ENCODE measurements at places on chromosomes 2 and 18.

DNA sequence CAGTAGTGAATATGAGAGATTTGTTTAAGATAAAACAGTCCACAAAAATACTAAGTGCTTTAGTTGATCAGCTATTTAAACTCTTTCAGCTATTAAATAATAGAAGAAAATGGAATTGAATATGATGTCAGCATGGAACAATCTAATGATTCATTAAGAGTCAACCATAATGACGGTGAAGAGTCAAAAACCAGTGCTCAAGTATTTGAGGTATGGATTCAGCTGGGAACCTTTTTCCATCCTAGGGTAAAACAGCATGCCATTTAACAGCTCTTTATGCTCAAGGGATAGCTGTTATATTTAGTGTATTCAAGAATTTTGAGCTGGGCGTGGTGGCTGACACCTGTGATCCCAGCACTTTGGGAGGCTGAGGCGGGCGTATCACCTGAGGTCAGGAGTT, 29.7 kb downstream of the CARF start:
- DNase-seq = no peak

GRCh38 chr2:3112131-3112530, 265.5 kb downstream of the EIPR1 start:
- DNase-seq = no peak

DNA sequence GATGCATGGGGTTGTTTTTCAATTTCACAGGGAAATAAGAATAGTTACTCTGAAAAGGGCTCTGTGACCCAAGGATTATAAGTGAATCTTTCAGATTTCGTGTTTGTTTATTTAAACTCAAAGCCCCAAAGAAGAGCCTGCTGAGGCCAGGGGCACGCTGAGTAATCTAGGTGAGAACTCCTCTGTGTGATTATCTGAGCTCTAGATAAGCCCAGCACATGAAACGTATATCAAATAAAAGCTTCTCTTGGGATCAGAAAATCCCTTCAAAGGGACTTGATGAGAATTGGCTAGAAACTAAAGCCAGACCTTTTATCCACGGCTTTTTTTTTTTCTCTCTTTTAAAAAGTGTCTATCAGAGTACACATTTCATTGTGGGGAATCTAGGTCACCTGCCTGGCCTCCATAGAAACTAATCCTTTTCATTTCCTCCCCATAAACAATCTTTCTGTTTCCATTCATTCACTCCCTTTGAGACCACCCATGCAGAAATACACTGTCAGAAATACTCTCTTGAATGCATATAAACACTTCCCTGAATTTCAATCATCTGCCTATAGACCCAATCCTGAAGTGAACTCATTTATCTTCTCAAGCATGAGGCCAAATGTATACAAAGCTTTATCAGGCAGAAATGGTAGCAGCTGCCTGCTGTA, 137.4 kb downstream of the RIT2 start:
- DNase-seq = no peak

- no peak for DNase-seq
Observed at GRCh38 chr2:237932731-237933131, 34.1 kb upstream of the UBE2F start.

- DNase-seq = no peak
Observed at GRCh38 chr2:170816504-170817092, at the start of gene GAD1. GAD1 (plus strand) TSS chr2:170816887; CDS start chr2:170818592, 1,705 bp downstream.

GRCh38 chr2:134131681-134132489, 122.0 kb upstream of the MGAT5 start:
- DNase-seq = no peak

GRCh38 chr2:157055660-157056199, 201.8 kb upstream of the GALNT5 start:
- no peak for DNase-seq

DNA sequence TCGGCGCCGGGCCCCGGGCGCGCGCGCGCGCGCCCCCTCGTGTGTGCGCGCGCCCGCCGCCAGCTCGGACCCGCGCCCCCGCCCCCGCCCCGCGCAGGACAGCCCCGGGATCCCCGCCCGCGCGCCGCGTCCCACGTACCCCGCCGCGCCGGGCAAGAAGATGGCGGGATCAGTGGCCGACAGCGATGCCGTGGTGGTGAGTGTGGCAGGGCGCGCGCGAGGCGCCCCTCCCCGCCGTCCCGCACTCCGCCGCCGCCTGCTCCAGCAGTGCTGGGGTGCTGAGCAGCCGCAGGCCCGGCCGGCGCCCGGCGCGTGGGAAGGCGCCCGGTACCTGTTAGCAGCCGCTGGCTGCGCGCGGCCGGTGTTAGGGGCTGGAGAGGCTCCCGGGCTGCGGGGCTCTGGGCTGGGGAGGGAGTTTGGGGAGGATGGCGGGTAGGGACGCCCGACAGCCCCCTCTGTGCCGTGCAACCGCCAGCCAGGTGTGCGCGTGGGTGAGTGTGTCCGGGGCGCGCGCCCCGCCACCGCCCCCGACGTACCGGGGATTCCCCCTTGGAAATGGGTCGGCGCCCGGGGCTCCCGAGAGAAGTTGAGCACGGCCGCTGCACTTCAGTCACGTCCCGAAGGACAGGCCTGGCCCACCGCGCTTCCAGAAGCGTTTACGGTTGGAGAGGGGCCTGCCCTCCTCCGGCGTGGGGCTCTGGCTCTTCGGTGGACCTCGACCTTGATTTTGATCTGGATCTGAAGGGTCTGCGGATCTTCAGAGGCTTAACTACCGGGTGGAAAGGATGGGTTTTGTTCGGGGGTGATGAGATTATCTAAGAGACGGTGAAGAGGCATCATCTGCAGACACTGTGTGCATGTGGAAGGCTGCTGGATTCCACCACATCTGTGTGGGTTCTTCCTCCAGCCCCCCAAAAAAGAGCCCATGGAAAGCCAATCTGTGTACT, 697 bp downstream of the LGALSL start:
- DNase-seq = peak; percentile 79

DNA sequence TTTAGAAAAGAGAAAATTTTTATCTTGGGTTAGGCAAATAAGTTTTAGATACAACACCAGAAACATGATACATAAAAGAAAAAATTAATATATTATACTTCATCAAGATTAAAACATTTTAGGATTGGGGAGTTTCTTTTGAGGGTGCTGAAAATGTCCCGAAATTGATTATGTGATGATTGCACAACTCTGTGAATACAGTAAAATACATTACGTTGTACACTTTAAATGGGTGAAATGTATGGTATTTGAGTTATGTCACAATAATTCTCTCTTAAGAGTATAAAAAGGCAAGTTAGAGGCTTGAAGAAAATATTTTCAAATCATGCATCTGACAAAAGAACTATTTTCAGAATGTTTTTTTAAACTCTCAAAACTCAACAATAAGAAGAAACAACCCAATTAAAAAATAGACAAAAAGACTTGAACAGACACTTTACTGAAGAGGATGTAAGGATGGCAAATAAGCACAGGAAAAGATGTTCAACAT, 36.2 kb upstream of the INO80C start:
- DNase-seq = no peak

DNA sequence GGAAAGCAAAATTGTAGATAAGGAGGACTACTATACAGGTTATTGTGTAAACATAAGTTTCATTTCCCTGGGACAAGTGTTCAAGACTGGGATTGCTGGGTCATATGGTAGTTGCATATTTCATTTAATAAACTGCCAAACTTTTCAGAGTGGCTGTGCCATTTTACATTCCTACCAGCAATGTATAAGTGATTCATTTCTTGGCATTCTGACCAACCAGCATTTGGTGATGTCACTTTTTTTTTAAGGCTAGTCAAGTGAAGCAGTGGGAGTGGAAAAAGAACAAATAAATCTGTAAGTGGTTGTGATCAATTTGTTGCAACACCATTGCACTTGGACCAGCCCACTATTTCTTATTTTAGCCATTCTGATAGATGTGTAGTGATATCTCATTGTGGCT, 5.2 kb upstream of the CHCHD5 start:
- no peak for DNase-seq

GRCh38 chr18:55439056-55439455, 148.9 kb downstream of the TCF4 start:
- no peak for DNase-seq

GRCh38 chr18:60266558-60266957, 106.0 kb downstream of the MC4R start:
- DNase-seq = no peak

GRCh38 chr2:148167855-148168254, 147.0 kb downstream of the MBD5 start:
- no peak for DNase-seq

DNA sequence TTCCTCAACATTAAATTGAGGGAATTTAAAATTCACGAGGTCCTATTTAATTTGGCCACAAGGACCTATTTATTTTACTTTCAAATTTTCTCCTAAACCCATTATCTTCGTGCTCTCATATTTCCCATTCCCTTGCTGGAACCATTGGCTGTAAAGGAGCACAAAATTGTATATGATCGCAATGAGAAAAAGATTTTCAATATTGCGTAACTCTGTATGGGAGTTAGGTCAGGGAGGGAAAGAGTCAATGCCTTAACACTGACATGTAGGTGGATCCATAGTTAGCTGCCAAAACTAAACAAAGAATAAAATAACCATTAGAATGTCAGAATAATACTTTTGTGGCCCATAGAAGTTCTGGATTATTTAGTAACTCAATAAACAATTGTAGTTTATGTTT, 40.6 kb upstream of the ZC3H15 start:
- DNase-seq = no peak

DNA sequence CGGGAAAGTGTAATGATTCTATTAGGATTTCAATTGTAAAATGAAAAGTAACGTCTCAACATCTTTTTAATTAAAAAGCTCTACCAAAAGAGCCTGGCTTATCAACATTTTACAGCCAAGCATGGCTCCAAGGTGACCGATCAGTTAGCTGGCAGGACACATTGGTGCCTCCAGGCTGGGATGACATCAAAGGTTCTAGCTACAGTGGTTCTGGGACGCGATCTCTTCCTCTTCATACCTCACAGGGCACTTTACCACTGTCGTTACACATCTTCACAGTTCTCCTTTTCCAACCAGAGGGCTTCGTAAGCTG, 693 bp downstream of the ORC2 start:
- DNase-seq = no peak

DNA sequence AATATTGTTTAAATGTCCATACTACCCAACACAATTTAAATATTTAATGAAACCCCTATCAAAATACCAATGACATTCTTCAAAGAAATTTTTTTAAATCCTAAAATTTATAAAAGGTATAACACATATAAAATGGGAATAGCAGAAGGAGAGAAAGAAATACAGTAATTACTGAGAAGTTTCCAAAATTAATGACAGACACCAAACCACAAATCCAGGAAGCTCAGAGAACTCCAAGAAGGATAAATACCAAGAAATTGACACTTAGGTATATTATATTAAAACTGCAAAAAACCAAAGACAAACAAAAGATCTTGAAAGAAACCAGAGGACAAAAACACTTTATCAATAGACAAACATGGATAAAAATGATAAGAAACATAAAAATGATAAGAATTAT, 101.1 kb downstream of the MEMO1 start:
- DNase-seq = no peak

- DNase-seq = no peak
Observed at GRCh38 chr2:101971836-101972235, 19.9 kb upstream of the IL1R2 start.

DNA sequence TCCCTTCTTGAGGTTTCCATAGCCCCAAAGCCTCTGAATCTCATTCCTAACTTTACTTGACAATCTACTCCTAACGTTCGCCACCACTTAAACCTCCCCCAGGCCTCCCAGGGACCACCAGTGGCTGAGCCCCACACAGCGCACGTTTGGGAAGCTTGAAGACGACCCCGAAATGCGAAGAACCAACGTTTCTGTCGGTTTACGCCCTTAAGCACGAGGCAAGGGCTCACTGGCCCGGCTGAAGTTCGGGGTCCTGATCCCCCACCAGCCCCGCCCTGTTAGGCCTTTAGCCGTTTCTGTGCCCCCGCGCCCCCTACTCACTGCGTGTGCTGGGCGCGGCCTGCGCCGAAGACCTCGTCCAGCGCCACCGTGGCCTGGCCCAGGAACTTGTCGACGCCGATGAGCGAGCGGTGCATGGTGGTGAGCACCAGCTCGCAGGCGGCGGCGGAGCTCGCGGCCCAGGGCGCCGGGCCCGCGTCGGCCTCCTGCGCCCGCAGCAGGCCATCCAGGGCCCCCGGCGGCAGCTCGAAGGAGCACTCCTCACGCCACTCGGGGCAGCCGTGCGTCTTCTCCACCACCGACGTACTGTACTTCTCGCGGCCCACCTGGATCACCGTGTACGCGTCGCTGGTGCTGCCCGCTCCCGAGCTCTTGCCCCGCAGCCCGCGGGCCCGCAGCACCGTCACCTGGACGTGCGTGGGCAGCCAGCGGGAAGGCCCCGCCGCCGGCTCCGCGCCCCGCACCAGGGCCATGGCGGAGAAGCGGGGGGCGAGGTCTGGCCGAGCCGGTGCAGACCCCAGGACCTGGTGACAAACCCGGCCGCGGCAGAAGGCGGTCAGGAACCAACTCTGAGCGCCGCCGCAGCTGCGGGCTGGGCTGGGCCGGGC, 479 bp downstream of the RAB11FIP5 start:
- DNase-seq = peak; percentile 40

DNA sequence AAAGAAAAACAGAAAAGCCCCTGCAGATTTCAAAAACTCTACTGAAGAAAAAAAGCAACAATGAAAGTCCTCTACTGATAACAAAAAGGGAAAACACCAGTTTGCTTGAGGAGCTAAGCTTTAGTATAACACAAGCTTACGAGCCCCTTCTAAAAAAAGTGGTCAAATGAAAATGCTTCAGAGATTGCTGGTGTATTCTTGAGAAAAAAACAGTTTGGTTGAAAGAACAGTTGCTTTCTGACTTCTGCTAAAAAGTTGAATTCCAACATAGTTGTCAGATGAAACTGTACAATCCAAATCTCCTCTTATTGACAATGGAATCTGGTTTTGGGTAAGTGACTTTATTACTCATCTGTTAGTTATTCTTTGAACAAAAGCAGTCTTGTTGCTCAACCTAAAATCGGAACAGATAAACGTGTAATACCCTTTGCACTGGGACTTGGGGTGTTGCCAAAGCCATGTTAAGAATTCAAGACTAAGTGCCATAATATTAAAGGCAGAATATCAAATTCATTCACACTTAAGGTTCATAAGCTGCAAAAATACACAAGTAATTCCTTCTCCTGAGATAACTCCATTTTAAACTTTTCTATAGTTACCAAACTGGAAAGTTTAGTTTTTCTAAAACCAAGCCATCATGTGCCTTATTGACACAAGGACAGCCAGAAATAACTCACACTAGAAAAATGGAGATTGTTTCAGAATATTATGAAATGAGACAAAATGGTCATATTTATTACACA, 45.3 kb upstream of the SPAG16 start:
- no peak for DNase-seq

DNA sequence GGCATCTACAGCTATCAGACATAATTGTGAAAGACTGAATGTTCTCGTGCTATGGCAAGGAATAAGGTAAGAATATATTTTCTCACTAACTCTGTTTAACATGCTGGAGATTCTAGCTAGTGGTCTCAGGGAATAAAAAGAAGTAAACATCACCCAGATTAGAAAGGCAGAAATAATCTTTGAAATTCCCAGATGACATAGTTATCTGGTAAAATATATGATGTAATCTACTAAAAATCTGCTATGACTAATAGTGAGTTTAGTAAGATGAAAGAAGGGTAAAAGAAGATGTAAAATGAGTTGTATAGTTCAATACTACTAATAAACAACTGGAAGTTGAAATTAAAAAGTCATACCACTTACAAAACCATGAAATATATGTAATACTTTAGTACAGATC, 134.2 kb downstream of the DSC3 start:
- DNase-seq = no peak

Data from right hindlimb (tissue), 1 donor.